ENCODE measurements at places on chromosomes 2 and 18.

DNA sequence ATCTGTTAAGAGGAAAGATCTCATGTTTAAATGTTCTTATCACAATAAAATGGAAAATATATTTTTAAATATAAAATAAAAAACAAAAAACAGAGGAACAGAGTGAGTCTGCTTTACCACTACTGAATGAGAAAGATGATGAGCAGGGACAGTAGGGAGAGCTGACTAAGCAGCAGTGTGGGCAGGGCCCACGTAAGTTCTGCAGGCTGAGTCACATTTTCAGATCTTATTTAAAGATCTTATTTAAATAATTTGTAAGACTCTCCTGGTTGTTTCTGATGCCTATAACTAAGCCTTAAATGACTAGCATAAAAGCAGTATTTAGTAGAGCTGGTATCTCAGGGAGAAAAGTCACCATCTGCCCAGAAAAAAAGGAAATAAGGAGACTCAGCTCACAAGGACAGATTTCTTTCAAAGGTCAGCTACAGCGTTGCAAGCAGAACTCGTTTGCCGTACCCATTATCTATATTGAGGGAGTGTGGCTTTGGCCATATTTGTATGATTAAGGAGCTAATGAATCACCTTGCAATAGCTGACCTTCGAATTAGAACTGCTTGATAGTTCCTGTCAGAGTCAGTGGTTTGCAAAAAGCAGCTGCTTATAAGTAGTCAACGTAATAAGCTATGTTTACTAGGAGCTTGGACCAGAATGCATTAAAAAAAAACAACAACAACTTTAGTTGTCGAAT, 322.1 kb upstream of the CHAC2 start:
- peak; percentile 1 for DNase-seq

GRCh38 chr2:165164201-165164600, 39.6 kb downstream of the SCN3A start:
- DNase-seq, result no peak

DNA sequence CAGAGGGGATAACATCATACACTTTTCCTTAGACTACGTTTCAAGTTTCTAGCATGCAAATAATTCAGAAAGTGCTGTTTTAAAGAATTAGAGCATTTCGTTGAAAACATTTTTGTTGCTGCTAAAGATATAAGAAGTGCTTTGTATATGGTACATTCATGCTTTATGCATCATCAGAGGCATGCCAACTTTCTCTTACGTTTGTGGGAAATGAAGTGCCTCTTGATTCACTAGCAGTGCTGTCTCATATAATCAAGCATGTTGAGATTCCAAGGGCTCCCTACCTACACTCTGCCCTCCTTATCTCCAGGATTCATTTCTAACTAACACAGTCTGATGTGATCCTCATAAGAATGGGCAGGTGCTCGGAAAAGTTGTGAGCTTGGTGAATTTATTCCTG, 748.6 kb upstream of the DDX18 start:
- no peak for DNase-seq

DNA sequence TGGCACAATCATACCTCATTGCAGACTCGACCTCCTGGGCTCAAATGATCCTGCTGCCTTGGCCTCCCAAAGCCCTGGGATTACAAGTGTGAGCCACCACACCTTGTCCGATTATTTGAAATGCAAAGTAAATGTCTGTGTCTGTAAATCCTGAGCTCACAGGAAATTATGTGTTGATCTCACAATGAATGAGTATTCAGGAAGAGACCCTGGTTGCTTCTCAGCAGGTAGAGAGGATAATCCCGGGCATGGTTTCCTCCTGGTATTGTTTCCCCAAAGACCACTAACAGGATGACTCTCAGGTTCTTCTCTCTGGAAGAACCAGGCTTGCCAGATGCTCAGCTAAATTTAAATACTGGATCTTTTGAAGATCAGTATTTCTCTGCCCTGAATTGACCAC, 147.6 kb downstream of the LDLRAD4 start:
- DNase-seq, result no peak

DNA sequence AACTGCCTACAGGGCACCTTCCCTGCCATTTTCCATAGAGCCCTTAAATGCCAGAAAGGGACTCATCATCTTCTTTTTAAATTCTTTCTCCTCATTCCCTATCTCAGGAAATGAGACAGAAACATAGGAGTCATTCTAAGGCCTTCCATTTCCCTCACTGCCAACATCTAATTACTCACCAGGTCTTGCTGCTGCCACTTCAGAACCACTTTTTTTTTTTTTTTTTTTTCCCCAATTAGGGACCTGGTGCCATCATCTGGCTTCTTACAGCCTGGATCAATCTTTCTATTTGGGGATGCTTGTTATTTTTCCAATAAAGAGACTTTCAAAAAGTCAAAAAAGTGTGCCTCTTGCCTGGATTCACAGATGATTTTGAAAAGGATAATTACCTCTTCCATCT, 373.4 kb downstream of the LPIN1 start:
- DNase-seq, result no peak

DNA sequence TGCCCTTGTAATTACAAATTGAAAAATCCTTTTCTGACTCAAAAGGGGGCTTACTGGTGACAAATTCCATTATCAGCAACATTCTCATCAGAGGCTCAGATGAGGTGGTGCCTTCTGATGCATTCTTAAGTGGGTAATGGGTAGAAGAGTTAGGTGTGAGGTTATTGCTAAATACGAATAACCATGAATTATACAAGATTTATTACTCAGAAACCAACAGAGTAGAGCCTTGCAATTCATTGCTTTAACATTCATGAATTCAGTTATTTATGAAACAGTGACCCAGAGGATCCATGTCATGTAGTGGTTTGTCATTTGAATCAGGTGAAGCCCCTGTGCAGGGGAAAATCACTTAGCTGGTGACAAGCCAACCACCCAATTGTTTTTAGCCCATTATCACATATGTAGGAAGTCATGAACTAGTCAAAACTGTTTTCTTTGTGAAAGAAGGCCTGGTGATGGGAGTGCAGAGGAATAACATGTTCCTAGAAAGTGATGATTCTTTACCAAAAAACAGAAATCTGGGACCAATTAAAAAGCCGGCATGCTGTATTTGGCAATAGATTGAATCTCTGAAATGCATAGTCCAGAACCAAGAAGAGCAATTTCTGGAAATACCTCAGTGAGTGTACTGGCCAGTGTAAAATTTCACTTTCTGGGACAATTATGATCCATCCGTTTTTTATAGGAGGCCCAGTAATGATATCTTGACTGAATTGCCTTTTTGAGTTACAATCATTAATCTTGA, 70.2 kb downstream of the CRIM1 start:
- DNase-seq, result no peak

DNA sequence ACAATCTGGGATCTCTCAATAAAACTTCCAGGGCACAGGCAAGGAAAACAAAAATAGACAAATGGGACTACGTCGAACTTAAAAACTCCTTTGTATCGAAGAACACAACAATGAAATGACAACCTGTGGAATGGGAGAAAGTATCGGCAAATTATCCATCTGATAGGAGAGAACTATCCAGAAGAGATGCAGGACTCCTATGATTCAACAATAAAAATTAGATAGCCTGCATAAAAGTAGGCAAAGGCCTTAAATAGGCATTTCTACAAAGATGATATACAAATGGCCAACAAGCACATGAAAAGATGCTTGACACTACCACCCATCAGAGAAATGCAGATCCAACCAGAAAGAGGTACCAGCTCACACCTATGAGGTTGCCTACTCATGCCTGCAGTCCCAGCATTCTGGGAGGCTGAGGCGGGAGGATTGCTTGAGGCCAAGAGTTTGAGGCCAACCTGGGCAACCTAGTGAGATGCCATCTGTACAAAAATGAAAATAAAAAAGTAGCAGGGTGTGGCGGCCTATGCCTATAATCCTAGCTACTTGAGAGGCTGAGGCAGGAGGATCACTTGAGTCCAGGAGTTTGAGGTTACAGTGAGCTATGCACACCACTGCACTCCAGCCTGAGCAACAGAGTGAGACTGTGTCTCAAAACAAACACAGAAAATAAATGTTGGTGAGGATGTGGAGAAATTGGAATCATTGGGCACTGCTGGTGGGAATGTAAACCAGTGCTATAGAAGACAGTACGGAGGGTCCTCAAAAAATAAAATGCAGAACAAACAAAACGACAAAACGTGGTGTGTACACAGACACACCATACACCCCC, 21.6 kb downstream of the TWIST2 start:
- DNase-seq, result no peak

DNA sequence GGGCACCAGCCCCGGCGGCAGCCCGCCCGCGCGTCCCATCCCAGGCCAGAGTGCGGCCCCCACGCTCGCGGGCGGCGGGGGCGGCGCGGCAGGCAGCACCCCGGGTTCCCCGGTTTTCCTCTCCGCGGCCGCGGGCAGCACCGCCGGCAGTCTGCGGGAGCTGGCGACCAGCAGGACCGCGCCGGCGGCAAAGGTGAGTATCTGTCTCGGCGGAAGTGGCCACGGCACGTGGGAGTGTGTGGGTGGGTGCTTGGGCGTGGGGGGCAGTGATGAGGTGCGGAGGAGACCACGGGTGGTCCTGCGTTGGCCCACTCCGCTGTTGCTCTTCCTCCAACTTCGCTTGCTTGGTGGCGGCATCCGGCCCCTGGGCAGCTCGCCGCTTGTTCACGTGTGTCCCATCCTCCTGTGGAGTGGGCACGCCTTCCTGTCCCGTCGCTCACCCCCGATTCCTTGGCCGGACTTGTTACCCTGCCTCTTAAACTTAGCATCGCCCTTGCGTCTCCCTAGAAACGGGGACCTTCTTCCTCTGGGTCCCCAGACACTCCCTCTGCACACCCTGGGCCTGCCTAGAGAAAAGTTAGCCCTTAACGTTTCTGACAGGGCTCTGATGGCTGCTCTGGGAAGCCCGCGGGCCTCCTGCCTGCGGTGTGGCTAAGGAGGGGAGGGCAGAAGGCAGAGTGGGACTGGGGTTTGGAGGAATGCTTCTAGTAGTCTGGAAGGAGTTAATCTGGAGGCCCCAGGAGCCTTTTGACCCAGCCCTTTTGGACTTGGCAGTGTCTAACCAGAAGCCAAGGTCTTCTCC, 1.1 kb downstream of the SH3RF3 start:
- DNase-seq, result no peak

DNA sequence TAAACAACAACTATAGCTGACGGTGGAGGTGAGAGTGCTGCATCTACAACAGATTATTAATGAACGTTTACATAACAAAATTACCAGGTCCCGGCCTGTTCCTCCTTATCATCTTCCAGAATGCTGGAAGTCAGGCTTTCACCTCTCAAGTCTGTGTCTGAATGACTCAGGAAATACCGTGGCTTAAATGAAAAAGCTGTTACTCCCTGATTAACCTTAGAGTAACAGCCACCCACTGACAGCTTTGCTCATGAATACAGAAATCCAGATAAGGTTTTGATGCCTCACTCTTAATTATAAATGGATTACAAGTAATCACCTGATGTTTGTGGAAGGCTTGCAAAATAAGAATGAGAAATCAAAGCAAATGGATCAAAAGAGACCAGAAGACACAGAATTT, 885.3 kb upstream of the CELF4 start:
- DNase-seq, result no peak

- DNase-seq, result no peak
Observed at GRCh38 chr18:74819433-74820059, 221.9 kb downstream of the ZNF407 start.

GRCh38 chr2:138086576-138086975, 122.3 kb downstream of the HNMT start:
- DNase-seq, result no peak

DNA sequence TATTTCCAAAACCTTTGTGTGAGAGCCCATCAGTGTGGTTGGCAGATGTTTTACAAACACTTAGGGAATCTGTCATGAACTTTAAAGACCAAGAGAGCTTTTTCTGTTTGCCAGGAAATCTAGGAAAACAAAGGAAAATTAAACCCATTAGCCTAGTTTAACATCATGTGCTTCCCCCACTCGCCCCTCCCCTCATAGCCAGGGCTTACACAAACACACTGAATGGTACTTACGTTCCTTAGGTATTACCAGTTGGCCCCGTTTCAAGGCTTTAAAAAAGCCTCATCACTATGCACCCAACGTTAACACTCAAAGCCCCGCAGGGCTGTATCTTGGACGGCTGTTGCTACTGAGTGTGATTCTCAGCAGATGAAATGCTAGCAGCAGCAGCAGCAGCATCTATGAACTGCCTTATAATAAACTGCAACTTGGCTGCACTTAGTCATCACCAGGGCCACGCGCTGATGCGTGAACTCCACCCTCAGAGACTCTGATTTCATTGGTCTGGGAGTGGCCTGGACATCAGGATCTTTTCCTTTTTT, 20.1 kb upstream of the TTC39C start:
- DNase-seq, result no peak

GRCh38 chr2:96530474-96531357, 5.8 kb upstream of the ARID5A start:
- no peak for DNase-seq
